ENCODE measurements at places on chromosomes 3 and 15.

- DNase-seq, result no peak
Observed at GRCh38 chr15:54722342-54722986, 474.3 kb downstream of the RSL24D1 start.

DNA sequence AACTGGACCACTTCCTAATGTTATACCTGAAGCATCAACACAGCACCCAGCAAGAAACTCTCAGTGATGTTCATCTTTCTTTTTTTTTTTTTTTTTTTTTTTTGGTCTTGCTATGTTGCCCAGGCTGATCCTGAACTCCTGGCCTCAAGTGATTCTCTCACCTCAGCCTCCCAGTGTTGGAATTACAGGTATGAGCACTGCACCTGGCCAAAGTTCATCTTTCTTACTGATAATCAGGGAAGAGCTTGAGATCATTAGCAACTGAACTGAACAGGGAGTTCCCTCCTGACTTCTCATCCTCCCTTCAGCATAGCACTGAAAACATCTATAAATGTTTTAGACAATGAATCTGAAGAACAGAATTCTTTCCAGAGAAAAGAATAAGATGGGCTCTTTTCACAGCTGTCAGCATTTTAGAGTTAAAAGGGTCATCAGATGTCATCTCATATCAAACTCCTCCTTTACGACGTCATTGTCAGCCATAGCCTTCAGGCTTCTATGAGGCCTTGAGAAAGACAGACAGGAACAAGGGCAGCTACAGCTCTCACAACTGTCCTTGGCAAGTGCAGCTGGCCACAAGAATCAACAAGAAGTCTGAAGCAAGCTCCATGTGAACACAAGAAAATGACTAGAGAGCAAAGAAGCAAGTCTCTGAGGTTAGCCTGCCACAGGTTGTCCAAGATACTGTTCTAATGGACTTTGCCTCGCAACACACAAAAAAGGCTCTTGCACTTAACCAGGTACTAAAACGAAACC is 33.8 kb downstream of the SCAP start:
- no peak for DNase-seq

GRCh38 chr3:14989943-14990779 is 42.8 kb downstream of the NR2C2 start:
- DNase-seq, result no peak

DNA sequence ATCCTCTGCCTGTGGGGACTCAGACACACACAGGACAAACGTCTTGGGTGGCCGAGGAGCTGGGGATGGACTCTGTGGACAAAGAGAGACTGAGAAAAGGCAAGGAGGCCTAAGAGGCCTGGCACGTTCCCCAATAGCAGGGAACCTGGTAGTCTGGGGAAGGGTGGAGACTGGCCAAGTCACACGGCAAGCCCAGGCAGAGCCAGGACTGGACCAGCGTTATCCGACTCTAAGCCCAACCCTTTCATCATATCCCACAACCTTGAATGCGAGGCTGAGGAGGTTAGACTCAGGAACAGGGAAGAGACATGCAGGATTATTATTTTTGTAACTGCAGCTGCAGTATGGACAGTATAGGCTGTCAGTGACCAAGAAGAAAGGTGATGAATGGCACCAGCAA is 53.4 kb downstream of the SLC6A11 start:
- DNase-seq, result no peak

DNA sequence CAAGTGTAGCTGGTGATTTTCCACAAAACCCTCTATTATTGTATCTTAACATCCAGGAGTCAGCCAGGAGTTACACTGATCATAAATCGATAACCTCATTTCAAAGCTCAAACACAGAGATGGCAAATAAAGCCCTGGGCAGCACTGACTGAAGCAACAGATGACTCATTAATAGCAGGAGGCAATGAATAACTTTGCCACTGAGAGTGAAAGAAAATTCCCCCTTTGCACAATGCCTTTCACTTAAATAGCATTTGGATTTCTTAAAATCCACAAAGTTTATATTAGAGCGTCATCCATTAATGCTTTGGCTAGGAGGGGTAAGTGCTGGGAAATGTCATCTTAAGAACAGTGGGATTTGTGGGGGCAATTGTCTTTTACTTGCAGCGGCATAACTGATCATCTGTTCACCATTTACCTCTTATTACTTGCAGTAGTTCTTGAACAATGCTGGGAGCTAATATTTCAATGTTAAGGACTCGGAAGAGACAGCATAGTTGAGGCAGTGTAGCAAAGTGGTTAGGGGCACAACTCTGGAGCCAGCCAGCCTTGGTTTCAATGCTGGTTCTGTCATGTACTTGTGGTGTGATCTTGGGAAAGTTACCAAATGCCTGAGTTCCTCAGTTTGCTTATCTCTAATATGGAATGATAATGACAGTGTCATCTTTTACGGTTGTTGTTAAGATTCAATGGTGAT is 630.4 kb upstream of the TBL1XR1 start:
- peak; percentile 70 for DNase-seq

DNA sequence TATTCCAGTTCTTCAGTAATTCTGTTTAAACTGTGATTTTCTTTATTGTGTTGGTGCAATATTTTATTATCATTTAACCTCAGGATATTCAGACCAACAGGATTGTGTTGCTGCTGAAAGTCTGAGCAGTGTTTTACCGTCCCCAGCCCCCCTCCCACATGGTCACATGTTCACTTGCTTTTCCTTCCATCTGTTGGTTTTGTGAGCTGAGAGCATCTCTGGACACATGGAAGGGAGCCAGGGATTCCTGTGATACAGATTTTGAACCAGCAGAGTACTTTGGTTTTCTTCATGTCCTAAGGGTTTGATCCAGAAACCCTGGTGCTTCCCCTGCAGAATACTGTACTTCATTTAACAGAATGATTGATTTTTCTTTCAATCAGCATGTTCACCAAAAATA is 11.9 kb downstream of the ARRDC4 start:
- DNase-seq, result no peak

DNA sequence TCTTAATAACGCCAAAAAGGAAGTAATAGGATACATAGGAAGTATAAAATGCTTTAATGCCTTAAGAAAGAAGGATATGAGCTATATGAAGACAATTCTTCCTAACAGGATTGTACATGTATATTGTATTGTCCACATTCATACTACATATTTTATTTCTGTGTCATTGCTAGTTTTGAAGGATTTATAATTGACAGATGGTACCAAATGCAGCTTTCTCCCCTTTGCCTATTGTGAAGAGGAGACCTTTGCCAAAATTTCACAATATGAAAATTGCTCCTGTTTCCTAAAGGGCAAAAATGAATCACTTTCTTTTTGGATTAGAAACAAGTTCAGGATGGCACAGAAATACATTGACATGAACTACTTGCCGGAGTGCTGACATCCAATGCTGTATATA is 34.8 kb upstream of the EOMES start:
- DNase-seq, result no peak

- DNase-seq, result no peak
Observed at GRCh38 chr3:20488151-20488550, 302.1 kb upstream of the SGO1 start.

- no peak for DNase-seq
Observed at GRCh38 chr3:174233511-174233910, 625.6 kb upstream of the NAALADL2 start.

DNA sequence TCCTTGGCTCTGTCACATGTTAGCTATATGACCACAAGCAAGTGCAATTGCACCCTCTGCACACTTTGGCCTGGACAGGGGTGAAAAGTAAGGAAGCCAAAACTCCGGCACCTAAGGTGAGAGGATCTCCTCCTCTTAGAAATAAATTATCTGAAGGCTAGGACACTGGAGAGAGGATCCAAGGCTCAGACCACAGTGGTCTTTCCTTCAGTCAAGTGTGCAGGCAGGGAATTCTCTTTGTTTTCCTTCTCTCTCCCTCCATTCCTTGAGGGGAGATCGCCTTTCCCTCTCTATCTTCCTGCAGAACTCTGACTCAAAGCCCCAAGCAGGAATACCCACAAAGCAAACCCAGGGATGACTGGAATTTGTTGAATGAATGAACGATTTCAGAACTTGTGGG is 3.1 kb upstream of the MEGF11 start:
- no peak for DNase-seq

DNA sequence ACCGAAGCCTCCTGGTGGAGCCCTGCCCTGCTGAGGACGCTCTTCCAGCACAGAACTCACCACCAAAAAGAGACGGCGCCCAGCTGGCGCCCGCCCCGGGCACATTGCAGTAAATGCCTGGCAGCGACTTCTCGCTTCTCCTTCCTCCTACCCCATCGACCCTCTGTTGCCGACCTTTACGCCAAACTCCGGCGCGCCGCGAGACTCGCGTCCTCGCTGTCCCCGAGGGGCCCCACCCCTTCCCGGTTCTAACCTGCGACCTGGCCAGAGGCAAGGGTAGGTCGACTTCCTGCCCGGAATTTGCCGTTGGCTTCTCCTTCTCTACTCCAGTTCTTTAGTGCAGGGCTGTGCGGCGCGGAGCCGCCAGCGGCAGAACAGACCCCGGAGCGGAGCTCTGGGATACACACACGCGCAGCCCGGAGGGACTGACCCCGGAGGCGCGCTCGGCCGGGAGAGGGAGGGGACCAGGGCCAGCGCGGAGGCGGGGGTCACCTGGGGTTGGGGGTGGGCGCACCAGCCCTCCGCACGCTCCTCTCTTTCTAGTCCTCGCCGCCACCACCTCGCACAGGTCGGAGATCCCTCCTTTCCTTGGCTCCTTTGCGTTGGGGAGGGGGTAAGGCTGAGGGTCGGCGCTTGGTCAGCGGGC is 226.6 kb upstream of the AZI2 start:
- no peak for DNase-seq

DNA sequence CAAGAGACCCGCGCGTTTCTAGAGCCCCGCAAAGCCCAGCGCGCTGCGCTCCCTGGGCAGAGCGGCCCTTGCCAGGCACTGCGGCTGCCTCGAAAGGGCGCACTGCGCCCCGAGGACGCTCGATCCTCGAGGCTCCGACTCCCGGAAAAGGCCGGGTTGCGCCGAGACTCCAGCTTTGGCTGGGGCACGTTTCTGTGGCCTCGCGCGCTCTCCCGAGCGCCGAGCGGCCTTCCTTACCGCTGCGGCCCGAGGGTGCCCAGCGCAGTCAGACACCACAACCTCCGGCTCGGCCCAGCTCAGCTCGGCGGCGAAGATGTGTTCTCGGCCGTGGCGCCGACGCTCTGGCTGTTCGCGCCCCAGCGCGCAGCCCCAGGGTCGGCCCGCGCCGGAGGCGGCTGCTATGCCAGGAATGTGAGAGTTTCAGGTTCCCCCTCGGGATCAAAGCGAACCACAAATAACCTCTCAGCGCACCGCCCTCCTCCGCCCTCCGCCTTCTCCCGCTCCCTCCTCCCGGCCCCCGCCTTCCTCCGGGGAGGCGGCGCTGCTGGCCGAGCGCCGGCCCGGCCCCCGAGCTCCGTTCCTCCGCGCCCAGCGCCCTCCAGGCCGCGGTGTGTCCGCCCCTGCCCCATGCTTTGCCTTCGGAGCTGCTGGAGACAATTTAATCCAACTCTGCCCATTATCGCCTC is at the start of gene AMOTL2:
Gene AMOTL2, minus strand, starts transcription at position 343 of the 686 bp plus-strand sequence. CDS start 3,014 bp downstream, outside the sequence.
- DNase-seq, result peak; percentile 93

DNA sequence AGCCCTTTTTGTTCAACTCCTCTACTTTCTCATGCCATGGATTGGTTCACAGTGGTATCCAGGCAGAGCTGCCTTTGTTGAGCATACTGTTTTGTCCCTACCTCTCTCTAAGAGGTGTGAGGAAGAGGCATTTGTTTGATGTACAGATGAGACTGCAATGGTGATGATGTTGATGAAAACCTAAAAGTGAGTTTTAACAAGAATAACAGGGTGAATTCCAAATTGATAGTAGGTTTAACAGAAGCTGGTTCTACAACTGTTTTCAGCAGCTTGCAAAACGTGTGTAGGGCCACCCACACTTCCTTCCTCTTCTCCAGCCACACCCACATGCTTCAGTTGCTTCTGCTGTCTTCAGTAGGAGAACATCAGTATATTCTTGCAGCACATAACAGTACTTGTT is 10.2 kb downstream of the SNRK start:
- no peak for DNase-seq

GRCh38 chr3:195718477-195718984 is 2.2 kb upstream of the MUC20 start:
- no peak for DNase-seq

DNA sequence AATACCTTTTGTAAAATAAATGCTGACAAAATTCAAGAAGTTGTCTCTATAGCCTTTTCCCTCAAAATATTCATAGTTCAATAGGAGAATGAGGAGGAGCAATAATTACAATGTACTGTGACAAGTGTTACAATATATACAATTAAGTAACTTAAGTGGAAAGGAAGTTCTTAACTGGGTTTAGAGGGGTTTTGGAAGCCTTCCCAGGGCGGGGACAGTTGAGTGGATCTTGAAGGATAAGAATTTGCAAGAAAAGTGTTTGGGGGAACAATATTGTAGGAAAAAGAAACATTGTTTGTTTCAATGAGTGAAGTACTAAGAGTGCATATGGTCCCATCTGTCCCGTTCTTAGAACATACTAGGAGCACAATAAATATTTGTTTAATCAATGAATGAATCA is 165.2 kb upstream of the PLSCR5 start:
- no peak for DNase-seq

GRCh38 chr3:170003881-170004356 is 33.9 kb upstream of the GPR160 start:
- no peak for DNase-seq

- DNase-seq, result peak; percentile 56
Observed at GRCh38 chr3:14458434-14459275, 56.2 kb downstream of the SLC6A6 start.

DNA sequence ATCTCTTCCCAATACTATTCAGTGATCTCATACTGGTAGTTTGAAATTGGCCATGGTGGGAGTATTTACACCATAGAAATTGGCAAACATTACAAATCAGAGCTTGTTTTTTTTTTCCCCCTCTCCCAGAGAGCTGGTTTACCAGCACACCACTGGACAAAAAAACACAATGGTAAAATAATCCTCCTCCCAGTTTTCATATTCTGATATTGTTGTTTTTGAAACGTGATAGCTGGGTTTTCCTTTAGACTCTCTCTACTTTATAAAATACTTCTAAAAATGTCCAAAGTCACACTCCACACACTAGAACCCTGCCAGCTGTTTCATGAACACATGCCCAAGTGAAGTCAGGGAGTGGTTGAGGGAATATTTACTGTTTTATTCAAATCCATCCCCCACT is 187.5 kb downstream of the DTWD1 start:
- DNase-seq, result no peak

DNA sequence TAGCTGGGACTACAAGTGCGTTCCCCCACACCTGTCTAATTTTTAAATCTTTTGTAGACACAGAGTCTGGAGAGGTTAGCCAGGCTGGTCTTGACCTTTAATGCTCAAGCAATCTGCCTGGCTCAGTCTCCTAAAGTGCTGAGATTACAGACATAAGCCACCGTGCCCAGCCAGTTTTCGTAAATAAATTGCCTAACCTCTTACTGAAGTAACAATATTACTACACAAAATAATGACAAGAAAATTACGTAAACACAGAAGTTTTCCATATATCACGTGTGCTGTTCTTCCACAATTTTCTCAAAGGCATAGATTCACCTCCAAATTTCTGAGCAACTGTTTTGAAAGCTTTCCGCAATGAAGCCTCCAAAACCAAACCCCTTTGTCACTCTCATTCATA is 58.1 kb upstream of the PROK2 start:
- no peak for DNase-seq

- no peak for DNase-seq
Observed at GRCh38 chr3:112514527-112515128, 15.4 kb upstream of the BTLA start.

Measured in ACHN (cell line).